Heart right ventricle (tissue), 16 donors: ENCODE measurements at places on chromosomes 6 and 20. TPM values are rescaled to one million over a fixed set of nuclear protein-coding genes. Genes with fewer than 3 reads are reported as not detected.

NRN1 gene
- 11.2 TPM for total RNA-seq

GGT7 gene
- 15.6 TPM for total RNA-seq

SNAP91 gene
- 2.0 TPM for total RNA-seq

FOXF2 gene
- total RNA-seq = 0.14 TPM

CAGE1 gene
- total RNA-seq = 0.32 TPM

TREML4 gene
- not detected for total RNA-seq

NKX2-4 gene
- total RNA-seq = not detected

DNA sequence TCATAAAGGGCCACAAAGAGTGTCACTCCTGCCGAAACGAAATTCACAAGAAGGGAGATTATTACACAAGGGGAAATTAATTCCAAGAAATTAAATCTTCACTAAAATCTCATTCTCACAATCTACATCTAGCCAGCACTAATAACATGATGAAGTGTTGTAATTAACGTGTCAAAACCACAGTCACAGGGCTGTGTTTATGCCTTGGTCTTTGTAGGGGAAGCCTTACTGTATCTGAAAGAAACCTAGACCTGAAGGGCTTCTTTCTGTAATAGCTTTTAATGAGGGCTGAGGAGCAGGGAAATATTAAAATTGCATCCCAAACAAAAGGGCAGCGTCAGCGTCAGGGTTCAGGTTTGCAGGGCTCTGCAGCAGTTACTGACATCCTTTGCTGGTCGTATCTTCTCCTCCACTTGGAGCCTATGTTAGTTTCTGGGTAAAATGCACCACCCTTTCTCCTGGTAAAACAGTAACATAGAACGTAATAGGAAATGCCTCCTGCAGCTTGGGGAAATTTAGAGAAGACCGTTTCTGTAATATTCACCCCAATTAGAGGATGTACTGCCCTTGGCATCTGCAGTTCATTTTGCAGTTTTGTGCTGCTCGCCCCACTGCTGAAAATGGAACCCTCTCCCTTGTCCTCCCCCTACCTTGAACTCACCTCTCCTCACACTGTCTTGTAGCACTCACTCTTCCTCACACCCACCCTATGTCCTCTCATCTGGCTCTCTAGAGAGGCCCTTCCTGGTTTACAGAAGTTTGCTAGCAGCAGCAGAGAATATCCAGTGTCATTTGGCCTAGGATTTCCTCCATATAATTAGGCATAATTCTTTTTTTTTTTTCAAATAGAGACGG, 109.0 kb upstream of the TRAF3IP2 start:
- no peak for DNase-seq

DNA sequence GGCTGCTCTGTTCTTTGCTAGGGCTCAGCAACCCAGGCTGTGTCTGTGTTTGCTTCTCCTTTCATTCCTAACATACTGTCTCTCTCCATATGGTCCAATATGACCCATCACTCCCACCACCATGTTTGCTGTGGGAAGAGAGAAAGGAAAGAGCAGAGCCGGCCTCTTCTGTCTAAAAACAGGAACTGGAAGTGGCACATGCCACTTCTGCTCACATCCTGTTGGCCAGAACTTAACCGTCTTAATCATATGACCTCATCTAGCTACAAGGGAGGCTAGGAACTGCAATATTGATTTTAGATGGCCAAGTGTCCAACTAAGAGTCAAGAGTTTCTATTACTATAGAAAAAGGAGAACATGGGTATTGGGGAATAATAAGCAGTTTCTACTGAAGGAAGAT, 212.5 kb upstream of the CHD6 start:
- no peak for DNase-seq

DNA sequence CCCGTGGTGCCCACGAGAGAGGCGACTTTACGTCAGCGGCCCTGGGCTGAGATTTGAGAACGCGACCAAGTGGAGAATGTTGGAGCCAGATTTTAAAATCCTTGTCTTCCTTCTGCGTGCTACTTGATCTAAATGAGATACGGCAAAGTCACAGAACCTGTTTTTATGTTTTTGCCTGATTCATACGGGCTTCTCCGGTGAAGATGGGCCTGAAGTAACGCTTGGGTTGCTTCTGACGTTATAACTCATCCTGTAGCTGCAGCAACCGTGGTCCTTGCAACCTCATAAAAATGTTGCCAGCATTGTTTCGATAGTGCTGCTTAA, 462 bp upstream of the SLC35B3 start:
- no peak for DNase-seq

GRCh38 chr20:53491462-53491861, 102.2 kb downstream of the ZNF217 start:
- DNase-seq = no peak

DNA sequence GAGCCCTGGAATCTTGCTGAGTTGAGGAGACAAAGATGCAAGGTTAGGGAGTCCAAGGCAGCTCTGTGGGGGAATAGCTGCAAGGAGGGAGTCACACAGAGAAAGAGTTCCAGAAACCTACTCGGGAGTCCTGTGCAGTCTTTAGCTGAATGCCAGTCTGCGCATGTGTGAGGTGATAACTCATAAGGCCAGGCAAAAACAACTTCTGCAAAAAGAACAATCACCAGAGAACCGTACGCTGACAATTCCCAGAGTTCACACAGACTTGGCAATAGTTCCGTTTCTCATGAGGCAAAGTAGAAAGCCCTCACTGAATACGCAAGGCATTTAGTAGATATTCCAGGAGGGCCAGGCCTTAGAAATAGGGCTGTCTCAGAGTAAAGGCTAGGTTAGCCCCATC, 135.2 kb upstream of the TAB2 start:
- DNase-seq = peak; percentile 10

DNA sequence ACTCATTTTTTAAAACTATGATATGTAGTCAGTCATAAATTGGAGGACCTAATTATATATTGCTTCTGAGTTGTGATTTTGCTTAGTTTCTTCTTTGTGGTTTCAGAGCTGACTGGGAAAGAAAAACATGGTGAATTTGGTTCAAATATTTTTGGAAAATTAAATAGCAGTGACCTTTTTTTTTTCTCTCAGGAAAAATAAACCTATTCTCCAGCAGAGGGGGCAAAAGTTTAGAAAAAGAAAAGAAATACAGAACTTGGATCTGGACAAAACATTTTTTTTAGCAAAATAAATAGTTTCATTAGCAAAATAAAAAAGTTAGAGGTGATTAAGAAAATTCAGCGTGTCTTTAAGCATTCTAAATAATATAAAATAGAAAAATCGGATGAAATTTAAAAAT, 10.2 kb downstream of the COL10A1 start:
- no peak for DNase-seq

DNA sequence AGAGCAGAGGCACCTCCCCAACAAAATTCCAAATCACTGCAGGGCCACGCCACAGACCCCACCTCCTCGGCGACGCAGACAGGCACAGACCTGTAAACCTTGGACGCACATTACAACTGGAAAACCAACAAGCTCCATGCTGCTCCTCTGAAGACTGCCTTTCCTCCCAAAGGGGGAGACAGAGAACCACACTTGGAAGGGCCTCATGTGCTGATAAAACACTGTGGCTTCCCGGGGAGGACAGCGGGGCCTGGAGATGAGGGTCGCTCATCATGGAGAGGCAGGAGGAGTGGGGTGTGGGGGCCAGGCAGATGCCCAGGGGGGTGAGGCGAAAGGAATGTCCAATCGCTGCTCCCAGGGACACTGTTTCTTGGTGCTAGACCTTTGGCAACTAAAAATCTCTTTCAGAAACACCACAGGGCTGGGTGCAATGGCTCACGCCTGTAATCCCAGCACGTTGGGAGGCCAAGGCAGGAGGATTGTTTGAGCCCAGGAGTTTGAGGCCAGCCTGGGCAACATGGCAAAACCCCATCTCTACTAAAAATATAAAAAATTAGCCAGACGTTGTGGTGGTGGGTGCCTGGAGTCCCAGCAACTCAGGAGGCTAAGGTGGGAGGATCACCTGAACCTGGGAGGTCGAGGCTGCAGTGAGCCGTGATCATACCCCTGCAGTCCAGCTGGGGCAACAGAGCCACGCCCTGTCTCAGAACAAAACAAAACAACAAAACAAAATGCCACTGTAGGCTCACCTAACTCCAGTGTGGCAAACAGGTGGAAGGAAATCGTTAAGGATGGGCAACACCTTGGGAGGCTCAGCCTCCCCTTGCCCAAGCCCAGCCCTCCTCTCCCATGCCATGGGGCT, 53.8 kb downstream of the ABHD12 start:
- no peak for DNase-seq

- DNase-seq = peak; percentile 30
Observed at GRCh38 chr20:46027245-46027853, 1.7 kb upstream of the SLC12A5 start.

GRCh38 chr6:103798166-103798565, 1061.6 kb downstream of the HACE1 start:
- DNase-seq = no peak

- DNase-seq = no peak
Observed at GRCh38 chr20:48608756-48609155, 219.0 kb downstream of the PREX1 start.

GRCh38 chr6:100466410-100467128, 1.8 kb upstream of the SIM1 start:
- no peak for DNase-seq

DNA sequence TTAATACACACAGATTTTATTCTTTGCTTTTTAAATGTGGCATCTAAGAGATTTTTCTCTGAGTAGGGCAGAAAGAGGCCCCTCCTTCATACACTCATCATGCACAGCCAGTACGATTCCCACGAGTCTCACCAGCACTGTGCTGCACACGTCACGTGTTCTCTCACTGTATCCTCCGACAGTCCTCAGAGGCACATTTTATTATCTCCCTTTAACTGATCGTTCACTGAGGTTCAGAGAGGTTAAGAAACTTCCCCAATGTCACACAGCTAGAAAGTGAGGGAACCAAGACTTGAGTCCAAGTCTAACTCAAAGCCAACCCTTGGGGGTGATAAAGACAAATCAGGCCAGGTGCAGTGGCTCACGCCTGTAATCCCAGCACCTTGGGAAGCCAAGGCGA, 142.5 kb downstream of the PREX1 start:
- DNase-seq = no peak

DNA sequence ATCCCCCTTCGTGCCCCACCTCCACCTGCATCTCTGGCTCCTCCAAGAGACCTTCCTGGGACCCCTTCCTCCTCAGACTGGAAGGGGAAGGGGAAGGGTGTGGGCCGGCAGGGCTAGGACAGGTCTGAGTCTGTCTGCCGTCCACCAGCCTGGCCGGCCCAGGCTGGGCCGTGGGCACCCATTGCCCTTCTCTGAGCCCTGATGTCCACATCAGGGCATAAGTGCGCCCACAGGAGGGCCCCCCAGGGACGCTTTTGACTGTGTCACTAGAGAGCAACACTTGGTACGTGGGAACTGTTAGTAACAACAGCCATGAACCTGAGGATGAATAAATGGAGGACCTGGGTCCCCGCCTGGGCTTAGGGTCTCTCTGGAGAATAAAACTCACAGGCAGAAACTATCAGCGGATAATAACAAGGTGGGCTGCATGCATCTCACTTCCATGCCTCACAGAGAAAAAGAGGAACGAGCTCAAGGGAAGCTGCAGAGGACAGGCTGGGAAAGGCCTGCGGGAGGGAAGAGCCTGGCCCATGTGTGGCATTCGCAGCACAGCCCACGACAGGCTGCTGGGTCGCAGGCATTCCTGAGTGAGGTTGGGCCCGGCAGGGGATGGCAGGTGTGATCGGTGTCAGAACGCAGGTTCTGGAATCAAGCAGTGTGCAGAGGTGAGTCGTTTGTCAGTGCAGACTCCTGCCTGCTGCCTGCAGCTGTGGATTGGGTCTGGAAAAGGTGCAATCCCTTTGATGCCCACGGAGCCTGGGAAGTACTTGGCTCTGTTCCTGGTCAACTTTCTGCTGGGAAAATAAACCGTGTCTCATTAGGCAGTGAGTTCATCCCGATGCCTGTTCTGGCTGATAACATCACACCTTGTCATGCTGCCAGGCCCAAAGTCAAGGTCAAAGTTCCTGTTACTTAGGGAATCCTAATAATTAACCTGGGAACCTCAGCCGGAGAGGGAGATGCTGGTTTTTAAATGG, 60.9 kb downstream of the BCAS4 start:
- DNase-seq = no peak
